ENCODE measurements at places on chromosomes 7 and 10. TPM values are rescaled to one million over a fixed set of nuclear protein-coding genes. Genes with fewer than 3 reads are reported as not detected.

DNA sequence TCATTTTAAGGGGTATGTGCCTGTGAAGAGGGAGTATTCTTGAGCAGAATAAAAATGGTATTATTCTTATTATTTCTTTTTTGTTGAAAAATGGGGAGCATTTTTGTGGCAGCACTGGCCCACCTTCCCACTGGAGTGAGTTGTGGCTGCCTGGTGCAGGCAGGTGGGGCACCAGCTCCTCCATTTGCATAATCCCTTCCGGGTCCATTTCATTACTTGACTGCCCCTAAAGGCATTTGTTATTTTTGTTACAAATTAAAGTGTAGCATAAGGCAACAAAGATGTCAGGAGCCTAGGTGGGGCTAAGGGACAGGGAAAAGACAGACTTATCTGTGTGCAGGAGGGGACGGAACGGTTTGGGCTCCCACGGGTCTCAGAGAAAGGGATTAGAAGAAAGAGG, 26.8 kb downstream of the GOLGA7B start:
- H3K27ac ChIP-seq = no peak overlapping the region
- peaks cover 3% of the 10 kb centered on the region for H3K4me1 ChIP-seq
- H3K36me3 ChIP-seq = no peaks in the 10 kb centered on the region
- no peaks in the 10 kb centered on the region for H3K27me3 ChIP-seq
- no peak for DNase-seq
- H3K4me3 ChIP-seq = no peak overlapping the region

Gene DGKI
- 2.2 TPM for total RNA-seq

DNA sequence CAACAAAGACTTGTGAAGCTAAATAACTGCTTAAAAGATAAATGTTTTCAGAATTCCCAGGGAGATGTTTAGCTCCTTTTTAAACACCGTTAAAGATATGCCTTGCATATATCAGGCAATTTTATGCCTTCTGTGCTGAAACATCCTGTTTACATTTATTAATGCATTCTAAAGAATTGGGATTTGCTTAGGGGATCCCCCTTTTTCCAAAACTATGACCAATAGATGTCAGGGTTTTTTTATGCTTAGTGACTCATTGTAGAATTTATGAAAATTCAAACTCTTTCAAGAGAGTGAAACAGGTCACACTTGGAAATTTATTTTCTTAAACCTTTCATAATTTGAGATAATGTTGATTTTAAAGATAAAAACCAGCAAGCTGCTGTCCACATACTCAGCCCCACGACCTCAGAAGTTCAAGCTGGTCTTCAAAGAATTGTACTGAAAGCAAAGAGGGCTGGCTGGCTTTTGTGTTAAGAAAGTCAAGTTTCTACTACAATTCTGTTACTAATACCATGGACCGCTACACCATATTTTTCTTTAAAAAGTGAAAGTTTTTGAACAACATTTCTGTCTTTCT, 411.8 kb downstream of the ETV1 start:
- DNase-seq = no peak
- H3K4me3 ChIP-seq = no peak overlapping the region
- no peak overlapping the region for H3K27ac ChIP-seq
- no peaks in the 10 kb centered on the region for H3K4me1 ChIP-seq

- H3K27me3 ChIP-seq = no peaks in the 10 kb centered on the region
- H3K4me1 ChIP-seq = no peaks in the 10 kb centered on the region
- no peak overlapping the region for H3K27ac ChIP-seq
- no peak overlapping the region for H3K4me3 ChIP-seq
- DNase-seq = no peak
Observed at GRCh38 chr7:81710751-81711150, 59.1 kb downstream of the HGF start.

Gene ASB4
- not detected for total RNA-seq

- no peak overlapping the region for H3K4me3 ChIP-seq
- no peaks in the 10 kb centered on the region for H3K4me1 ChIP-seq
- no peaks in the 10 kb centered on the region for H3K36me3 ChIP-seq
- H3K27ac ChIP-seq = no peak overlapping the region
Observed at GRCh38 chr10:89163265-89163995, 43.7 kb downstream of the CH25H start.

GRCh38 chr7:42726066-42726785, 185.6 kb downstream of the C7orf25 start:
- H3K36me3 ChIP-seq = no peaks in the 10 kb centered on the region
- H3K4me1 ChIP-seq = peaks cover 7% of the 10 kb centered on the region
- H3K27ac ChIP-seq = no peak overlapping the region
- no peak overlapping the region for H3K4me3 ChIP-seq

Gene PPP1R9A
- 43.5 TPM for total RNA-seq

DNA sequence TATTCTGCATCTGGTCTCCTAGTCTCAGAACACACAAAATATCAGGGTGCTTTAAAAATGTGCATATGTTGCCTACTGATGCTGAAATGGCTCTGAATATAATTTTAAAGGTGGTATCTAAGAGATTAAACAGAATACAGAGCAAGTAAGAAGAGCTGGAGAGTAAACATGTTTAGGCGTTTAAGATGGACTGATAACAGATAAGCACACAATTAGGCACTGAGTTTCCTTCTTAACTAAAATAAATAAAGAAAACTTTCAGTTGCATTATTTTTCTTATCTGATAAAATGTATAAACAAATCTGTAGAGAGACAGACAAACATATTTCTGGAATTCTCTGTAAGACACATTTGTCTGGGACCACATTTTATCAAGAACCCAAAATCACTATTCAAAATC, 35.6 kb upstream of the DGKB start:
- H3K4me1 ChIP-seq = peaks cover 12% of the 10 kb centered on the region
- no peaks in the 10 kb centered on the region for H3K36me3 ChIP-seq
- no peak for DNase-seq
- H3K4me3 ChIP-seq = no peak overlapping the region

DNA sequence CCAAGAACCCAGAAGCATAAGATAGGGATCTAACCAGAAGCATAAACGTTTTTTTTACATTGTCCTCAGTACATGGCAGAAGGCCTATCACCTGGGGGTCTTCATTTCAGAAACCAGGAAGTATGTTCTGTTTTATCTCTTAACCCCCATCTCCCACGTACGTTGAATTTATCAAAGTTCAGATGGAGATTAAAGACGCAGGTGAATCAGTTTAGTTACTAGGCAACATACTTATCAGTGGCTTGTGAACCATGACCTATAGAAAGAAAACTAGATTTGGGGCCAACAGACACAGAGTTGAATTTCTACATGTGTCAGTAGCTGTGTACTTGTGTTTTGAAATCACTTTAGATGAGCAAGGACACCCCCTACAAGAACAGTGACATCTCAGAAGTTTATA, 122.7 kb downstream of the GPR158 start:
- no peak for DNase-seq
- no peak overlapping the region for H3K4me3 ChIP-seq
- no peaks in the 10 kb centered on the region for H3K4me1 ChIP-seq
- no peaks in the 10 kb centered on the region for H3K36me3 ChIP-seq
- H3K27ac ChIP-seq = no peak overlapping the region

- H3K4me3 ChIP-seq = no peak overlapping the region
- DNase-seq = no peak
- H3K27me3 ChIP-seq = no peaks in the 10 kb centered on the region
- no peaks in the 10 kb centered on the region for H3K36me3 ChIP-seq
- H3K27ac ChIP-seq = no peak overlapping the region
Observed at GRCh38 chr7:128102490-128103291, 71.5 kb upstream of the LRRC4 start.

Gene TMEM248
- total RNA-seq = 92.8 TPM

DNA sequence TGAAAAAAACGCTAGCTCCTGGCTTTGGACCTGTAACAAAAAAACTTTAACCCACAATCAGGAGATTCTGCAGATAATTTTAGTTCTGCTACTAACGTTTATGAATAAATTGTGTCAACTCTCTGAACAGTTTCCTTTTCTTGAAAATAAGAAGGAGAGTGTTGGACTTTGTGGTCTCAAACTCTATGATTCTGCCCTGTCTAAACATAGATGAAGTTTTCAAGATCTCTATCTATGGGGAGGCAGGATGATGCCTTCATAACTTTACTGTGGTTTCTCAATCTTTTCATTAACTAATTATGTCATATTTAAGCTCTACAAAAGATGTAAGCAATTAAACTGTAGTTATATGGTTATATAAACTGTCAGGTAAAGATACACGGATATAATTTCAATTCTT, 162.0 kb downstream of the REEP3 start:
- H3K27ac ChIP-seq = no peak overlapping the region
- no peaks in the 10 kb centered on the region for H3K36me3 ChIP-seq
- DNase-seq = no peak
- H3K4me3 ChIP-seq = no peak overlapping the region
- no peaks in the 10 kb centered on the region for H3K4me1 ChIP-seq

GRCh38 chr10:44932517-44933450, 21.6 kb downstream of the TMEM72 start:
- peak; percentile 93 for DNase-seq
- no peak overlapping the region for H3K4me3 ChIP-seq
- no peak overlapping the region for H3K27ac ChIP-seq
- peaks cover 38% of the 10 kb centered on the region for H3K4me1 ChIP-seq
- H3K27me3 ChIP-seq = no peaks in the 10 kb centered on the region
- H3K36me3 ChIP-seq = no peaks in the 10 kb centered on the region

GRCh38 chr10:43785252-43785651, 136.6 kb upstream of the ZNF32 start:
- no peaks in the 10 kb centered on the region for H3K36me3 ChIP-seq
- no peaks in the 10 kb centered on the region for H3K4me1 ChIP-seq
- no peak overlapping the region for H3K27ac ChIP-seq
- H3K4me3 ChIP-seq = no peak overlapping the region
- H3K27me3 ChIP-seq = no peaks in the 10 kb centered on the region

DNA sequence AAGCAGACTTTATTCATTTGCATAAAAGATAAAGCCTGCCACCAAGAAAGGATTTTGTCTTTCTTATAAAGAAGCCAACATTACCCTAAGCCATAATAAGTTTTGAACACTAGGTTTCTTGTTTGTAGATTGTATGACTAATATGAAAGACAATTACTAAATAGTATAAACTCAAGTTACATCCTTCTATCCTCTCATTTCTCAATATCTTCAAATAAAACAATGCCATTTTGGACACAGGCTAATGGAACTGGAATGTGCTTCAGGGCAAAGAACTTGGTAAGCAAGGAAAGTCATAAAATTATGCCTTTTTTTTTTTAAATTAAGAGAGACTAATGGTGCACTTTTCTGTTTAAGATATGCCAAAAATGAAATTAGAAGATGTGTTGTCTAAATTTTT, 137.7 kb downstream of the DKK1 start:
- DNase-seq = no peak
- H3K27me3 ChIP-seq = no peaks in the 10 kb centered on the region

DNA sequence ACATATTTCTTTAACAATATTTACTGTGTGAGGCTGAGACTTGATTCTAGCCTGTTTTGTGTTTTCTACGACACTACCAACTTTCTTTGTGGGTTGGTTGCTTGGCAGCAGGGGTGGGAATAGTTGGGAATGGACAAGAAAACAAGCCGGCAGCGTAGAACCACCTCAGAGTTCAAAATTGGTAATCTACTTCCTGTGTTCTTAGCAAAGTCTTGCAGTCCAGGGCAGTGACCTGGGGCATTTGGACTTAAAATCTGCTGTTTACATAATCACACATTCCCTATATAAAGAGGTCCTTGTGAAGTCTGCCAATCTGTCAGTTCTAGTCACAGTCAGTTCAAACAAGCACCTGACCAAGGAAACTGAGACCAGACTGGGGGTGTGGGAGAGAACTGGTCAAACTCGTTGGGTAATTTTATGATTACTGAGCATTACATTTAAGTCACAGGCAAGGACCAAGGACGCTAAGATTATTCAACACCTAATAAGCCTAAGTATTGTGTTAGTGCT, 167.9 kb downstream of the CPEB3 start:
- no peak for DNase-seq
- H3K4me1 ChIP-seq = peaks cover 35% of the 10 kb centered on the region
- H3K36me3 ChIP-seq = no peaks in the 10 kb centered on the region
- no peak overlapping the region for H3K4me3 ChIP-seq
- no peaks in the 10 kb centered on the region for H3K27me3 ChIP-seq

Gene POLR1F
- 9.7 TPM for total RNA-seq

DNA sequence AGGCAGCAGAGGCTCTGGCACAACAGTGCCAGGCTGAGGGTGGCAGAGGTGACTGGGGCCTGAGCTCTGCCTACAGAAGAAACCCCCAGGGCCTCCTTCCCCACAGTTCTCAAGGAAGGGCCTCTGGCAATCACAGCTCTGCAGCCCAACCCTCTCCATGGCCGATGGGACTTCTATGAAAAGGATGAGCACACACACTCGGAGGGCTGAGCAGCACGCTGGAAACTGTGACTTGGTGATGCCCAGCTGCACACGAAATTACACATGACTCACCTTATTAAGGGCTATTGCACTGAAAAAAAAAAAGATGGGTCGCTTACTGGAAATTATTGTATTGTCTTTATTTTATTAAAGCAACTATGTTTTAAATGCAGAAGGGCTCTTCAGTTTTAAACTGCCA, 42.9 kb upstream of the LRRC18 start:
- no peaks in the 10 kb centered on the region for H3K4me1 ChIP-seq
- no peak for DNase-seq
- no peaks in the 10 kb centered on the region for H3K36me3 ChIP-seq
- H3K27me3 ChIP-seq = no peaks in the 10 kb centered on the region
- H3K27ac ChIP-seq = no peak overlapping the region
- H3K4me3 ChIP-seq = no peak overlapping the region

DNA sequence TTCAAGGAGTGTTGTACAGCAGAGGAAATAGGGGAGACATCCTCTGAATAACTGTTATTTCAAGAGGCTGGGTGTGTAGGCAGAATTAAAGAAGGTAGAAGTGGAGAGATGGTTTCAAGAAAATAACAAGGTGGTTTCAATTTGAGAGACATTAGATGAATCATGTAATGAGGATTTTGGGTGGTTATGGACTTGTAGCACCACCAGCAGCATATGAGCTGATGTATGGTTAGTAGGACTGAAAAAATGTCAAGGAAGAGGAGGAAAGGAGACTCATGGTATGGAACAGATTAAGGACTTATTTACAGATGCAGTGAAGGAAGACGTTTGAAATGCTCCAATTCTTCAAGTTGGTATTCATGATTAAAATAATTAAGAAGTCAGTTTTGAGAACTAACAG, 166.2 kb downstream of the EXOC4 start:
- no peak for DNase-seq
- H3K4me1 ChIP-seq = no peaks in the 10 kb centered on the region
- no peak overlapping the region for H3K4me3 ChIP-seq
- H3K27me3 ChIP-seq = no peaks in the 10 kb centered on the region
- no peaks in the 10 kb centered on the region for H3K36me3 ChIP-seq
- no peak overlapping the region for H3K27ac ChIP-seq

- H3K4me3 ChIP-seq = no peak overlapping the region
- no peaks in the 10 kb centered on the region for H3K36me3 ChIP-seq
- H3K4me1 ChIP-seq = no peaks in the 10 kb centered on the region
- no peaks in the 10 kb centered on the region for H3K27me3 ChIP-seq
- DNase-seq = no peak
Observed at GRCh38 chr10:125409756-125410155, 249.4 kb upstream of the CTBP2 start.
